ENCODE measurements at places on chromosomes 6 and 20.

- no peak for DNase-seq
These were observed 115.7 kb upstream of the CLDN20 start for GRCh38 chr6:155147958-155148663.

DNA sequence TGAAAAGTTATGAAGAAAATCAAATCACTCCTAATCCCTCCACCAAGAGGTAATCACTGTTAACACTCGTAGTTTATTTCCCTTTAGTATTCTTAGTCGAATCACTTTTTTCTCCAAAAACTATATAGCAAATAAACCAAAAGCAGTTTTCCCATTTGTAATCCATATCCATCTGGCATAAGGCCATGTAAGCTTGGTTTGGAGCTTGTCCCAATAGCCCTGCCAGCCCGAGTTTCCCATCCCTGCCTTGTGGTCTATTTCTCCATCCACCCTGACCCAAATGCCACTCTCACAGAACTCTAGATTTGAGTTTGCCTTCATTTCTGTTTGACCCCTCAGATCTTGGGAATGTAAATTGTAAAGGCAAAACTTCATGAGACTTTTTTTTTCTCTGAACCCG lies 71.8 kb upstream of the DSP start:
- DNase-seq = no peak

GRCh38 chr6:163491737-163492300 lies 77.3 kb downstream of the QKI start:
- no peak for DNase-seq

DNA sequence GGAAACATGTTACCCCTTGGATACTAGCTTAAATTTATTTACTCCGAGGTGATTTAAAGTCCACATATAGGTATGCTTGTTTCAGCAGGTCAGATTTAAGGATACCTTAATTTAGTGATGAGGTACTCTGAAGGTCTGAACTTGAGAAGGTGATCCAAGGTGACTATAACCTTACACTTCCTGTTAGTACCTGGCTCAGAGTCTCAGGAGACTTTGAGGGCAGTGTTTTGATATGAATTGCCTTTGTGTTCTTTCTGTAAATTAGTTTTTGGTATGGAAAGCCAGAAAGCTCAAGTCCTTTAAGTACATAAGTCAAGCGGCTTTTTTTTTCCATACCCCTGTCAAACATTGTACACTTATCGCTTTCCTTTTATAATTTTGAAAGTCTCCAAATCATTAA lies 489.0 kb downstream of the CDKAL1 start:
- DNase-seq = no peak

DNA sequence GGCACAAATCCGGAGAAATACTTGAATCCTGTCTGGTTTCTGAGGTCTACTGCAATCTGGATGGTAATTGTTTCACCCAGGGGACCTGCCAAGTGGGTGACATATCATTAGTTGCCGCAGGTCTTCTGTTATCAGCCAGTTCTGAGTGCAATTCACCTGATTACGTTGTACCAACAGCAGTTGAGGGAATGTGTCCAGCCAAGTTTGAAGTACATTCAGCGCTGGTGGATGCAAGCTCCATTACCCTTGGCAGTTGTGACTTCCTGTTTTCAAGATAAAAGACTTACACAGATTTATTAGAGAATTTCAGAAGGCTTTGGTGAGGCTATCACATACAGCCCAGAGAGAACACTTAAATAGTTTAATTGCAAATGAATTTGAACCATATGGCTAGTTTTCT lies 42.8 kb downstream of the FNDC1 start:
- no peak for DNase-seq

GRCh38 chr6:137707590-137708360 lies 159.3 kb upstream of the TNFAIP3 start:
- DNase-seq = peak; percentile 82

DNA sequence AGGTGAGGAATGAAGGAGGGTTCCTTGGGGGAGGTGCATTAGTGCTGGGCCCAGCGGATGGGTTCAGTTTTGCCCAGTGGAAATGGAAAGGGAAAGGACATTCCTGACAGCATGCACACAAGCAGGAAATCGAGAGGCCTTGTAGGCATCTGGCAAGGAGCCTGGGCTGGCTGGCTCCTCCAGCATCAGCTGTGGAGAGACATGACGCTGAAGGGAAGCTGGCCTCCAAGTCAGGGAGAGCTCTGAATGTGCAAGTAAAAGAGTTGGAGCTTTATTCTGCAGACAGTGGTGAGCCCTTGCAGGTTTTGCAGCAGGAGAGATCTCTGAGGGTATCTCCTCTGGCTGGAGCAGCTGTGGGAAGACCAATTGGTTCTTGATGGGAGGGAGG lies 154.3 kb downstream of the MRPL14 start:
- no peak for DNase-seq

DNA sequence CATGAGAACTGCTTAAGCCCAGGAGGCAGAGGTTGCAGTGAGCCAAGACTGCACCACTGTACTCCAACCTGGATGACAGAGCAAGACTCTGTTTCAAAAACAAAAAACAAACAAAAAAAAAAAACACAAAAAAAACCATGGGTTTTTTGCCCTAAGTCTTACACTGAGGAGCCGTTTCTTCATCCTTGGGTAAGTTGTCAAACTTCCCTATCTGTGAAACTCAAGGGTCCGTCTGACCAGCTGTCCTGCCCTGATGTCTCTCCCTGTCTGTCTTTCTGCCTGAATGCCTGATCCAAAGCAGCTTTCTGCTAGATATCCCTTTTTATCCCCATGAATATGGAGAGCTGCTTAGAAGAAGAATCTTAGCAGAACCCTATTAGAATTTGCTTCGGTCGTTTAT lies 41.3 kb upstream of the CLDN20 start:
- DNase-seq = no peak

DNA sequence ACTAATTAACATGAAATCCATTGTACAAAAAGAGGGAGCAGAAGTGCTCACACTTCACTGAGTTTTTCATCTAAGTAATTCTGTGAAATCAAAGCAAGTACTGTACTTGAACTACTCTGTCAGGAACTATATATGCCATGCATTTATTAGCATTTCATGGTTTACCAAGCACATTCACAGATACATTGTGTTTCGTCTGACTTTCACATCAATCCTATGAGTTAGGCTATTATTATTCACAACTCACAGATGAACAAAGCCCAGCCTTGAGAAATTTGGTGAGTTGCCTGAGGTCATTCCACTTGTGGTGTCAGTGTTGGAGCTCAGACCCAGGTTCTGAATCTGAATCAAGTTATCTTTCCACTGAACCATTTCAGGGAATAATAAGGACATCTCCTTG lies 33.7 kb upstream of the TENT5A start:
- no peak for DNase-seq

GRCh38 chr6:125169058-125169457 lies 15.5 kb downstream of the TPD52L1 start:
- no peak for DNase-seq

Measured in CD4-positive, alpha-beta T cell treated with Interleukin-6 for 4 hours (primary cell).